ENCODE measurements at places on chromosomes 7 and 10.

- no peak for DNase-seq
Measured at GRCh38 chr10:89183571-89183970, 23.5 kb downstream of the CH25H start.

DNA sequence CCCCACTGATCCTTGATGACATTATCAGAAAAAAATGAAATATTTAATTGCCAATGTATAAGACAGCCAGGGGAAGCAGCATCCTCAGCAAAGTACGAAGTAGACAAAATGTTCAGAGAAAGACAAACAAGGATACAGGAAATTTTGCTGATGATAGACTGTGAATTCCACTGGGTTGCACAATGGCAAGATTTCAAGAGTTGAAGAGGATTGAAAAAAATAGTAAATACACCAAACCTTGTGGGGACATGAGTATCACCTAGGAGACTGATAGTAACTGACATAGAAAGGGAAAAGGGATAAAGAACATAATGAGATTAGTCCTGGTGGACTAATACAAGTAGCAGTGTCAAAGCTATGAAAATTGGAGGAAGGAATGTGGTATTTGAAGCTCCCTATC is 16.5 kb downstream of the CNOT4 start:
- DNase-seq: no peak

GRCh38 chr7:158827411-158828132 is 1.7 kb downstream of the ESYT2 start:
- no peak for DNase-seq

GRCh38 chr7:156606135-156606534 is 34.4 kb upstream of the RNF32 start:
- DNase-seq: no peak

DNA sequence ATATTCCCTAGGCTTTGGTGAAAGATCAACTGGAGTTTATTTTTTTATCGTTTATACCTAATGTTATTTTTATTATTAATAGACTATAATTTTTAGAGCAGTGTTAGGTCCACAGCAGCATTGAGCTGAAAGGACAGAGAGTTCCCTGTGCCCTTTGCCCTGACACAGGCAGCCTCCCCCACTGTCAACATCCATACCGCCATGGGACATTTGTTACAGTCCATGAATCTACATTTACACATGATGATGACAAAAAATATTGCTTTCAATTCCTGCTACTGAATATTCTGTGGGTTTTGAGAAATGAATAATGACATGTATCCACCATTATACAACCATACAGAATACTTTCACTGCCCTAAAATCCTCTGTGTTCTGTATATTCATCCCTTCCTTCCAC is 1297.5 kb upstream of the SORCS1 start:
- DNase-seq: no peak

DNA sequence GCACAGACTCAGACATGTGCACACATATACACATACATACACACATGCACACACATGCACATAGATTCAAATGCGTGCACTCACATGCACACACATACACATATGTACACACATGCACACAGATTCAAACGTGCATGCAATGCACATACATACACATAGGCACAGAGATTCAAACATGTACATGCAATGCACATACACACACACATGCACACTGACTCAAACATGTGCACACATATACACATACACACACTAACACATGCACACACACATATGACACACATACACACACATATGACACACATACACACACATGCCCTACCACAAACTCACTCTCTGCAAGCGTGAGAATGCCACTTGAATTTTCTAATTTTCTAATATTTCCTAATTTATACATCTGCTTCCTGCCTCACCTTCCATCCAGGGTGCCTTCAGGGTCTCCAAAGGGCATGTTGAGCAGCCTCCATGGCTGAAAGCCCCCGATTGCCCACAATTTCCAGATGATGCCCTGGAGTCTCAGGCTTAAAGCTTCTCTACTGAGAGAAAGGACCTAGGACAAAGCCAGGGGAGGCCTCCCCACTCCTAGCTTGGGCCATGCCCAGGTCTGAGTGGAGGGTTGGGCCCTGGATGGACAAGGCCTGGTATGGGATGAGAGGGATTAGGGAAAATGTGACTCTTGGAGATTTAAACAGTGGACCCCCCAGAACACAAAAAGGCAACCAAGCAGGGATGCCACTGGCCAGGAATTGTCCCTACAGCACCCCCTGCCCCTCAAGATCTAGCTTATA is 487.1 kb downstream of the TCERG1L start:
- DNase-seq: no peak

- no peak for DNase-seq
Measured at GRCh38 chr10:131021246-131021895, 290.1 kb downstream of the TCERG1L start.

GRCh38 chr7:151415375-151416105 is 5.7 kb upstream of the WDR86 start:
- DNase-seq: no peak

DNA sequence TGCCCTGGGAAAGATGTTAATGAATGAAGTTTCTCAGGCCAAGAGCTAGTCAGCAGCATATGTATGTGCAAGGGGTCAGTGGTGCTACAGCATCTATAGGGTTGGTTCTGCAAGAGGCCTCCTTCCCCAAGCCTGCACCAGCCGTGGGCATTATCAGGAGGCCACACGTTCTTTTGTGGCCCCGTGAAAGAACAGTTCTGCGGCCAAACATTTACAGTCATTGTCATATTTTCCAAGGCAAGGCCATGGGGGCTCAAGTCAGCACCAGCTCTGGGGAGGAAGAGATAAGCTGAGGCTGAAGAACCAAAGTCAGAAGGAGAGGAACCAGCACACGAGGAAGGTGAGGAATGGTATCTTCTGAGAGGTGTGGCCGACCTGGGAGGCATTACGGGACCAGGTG is 54.4 kb upstream of the TMEM72 start:
- no peak for DNase-seq

- no peak for DNase-seq
Measured at GRCh38 chr10:110893559-110894179, 21.9 kb downstream of the PDCD4 start.

- peak; percentile 51 for DNase-seq
Measured at GRCh38 chr7:155349601-155350331, 52.1 kb downstream of the INSIG1 start.

GRCh38 chr10:126928274-126928673 is 23.0 kb downstream of the DOCK1 start:
- no peak for DNase-seq

GRCh38 chr7:77649716-77650349 is 46.4 kb upstream of the RSBN1L start:
- DNase-seq: no peak

GRCh38 chr10:44745920-44746319 is 165.2 kb upstream of the TMEM72 start:
- DNase-seq: no peak

DNA sequence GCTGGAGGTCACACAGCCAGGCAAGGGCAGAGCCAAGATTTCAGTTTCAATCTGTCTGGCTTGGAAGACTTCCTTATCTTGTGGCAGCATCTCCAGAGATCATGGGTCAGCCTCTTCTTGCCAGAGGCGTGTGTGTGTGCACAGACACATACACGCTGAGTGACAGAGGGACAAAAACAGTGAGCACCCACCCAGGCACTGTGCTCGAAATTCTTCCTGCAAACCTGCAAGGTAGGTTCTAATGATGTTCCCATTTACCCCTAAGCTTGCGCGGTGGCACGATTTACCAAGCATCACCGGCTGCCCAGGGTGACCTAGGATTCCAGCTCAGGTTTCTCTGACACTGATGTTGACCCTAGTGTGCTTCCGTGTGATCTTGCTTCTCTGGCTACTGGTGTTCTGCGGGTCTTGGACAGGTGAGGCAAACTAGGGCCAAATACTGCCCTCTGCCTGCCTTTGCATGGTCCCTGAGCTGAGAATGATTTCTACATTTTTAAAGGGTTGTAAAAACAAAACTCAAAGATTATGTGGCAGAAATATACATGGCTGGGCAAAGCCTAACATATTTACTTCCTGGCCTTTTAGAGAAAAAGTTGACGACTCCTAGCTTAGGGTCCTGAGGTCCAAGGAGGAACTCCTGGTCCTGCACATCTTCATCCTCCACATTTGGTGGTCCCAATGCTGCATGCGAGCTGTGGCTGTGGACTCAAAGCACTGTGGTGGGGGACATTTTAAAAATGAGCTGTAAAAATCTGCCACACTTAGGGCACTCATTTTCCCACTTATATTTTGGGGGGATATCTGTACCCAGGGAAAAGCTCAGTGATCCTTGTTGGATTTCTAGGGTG is 268.5 kb downstream of the RPS24 start:
- no peak for DNase-seq

DNA sequence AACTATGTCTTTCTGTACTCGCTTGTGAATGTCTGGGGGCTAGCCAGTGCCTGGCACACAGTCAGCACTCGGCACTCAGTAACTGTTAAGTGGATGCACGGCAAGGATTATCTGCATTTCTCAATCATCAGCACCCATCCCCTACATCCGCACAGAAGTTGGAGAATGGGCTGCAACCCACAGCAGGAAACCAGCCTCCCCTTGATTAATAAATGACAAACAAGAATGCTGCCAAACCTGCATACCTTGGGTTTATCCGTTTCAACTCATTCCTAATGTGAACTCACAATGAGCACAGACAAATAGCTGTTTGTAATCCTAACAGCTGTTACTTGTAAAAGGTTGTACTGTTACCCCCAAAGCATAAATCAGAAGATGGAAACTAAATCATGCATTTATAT is 28.9 kb downstream of the PPP1R3C start:
- no peak for DNase-seq

- DNase-seq: no peak
Measured at GRCh38 chr7:132575419-132575981, 770 bp downstream of the PLXNA4 start.

DNA sequence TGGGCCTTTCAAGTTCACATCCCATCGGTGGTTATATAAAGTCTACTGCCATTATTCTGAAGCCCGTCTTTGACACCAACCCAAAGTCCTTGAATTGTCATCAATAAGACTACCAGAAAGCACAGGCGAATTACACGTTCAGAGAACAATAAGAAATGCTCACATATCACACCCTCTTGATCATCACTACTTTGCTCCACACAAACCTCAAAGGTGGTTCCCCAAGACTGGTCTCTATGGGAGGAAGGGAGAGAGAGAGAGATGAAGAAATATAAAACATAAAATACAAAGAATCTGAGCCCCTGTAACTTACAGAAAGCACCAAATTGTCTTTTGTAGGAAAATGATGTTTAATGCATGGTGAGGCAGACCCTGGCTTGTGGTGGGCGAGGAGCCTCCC is 4.4 kb downstream of the HIPK2 start:
- no peak for DNase-seq

DNA sequence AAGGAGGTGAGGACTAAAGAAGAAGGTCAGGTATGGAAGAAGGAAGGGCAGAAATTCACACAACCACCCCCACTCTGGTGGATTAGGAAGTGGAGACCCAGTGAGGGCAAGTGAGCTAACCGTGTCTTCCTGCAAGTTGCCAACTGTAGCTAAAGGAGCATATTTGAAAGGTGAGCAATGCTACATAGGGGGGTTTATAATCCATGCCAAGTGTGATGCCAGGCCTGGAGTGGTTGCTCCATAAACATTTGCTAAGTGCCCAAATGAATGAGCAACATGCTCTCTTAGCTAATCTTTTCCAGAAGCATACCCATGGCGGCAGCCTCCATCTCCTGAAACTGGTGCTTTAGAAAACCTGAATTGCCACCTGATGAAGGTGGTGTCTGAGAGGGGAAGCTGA is 121.6 kb downstream of the LRRC18 start:
- DNase-seq: no peak

- no peak for DNase-seq
Measured at GRCh38 chr7:30412782-30413504, 65.6 kb downstream of the NOD1 start.

- no peak for DNase-seq
Measured at GRCh38 chr10:93413252-93413689, 68.9 kb downstream of the MYOF start.

- no peak for DNase-seq
Measured at GRCh38 chr7:66696774-66697191, 43.8 kb upstream of the RABGEF1 start.

GRCh38 chr10:5089865-5090264 is 4.3 kb upstream of the AKR1C3 start:
- no peak for DNase-seq

DNA sequence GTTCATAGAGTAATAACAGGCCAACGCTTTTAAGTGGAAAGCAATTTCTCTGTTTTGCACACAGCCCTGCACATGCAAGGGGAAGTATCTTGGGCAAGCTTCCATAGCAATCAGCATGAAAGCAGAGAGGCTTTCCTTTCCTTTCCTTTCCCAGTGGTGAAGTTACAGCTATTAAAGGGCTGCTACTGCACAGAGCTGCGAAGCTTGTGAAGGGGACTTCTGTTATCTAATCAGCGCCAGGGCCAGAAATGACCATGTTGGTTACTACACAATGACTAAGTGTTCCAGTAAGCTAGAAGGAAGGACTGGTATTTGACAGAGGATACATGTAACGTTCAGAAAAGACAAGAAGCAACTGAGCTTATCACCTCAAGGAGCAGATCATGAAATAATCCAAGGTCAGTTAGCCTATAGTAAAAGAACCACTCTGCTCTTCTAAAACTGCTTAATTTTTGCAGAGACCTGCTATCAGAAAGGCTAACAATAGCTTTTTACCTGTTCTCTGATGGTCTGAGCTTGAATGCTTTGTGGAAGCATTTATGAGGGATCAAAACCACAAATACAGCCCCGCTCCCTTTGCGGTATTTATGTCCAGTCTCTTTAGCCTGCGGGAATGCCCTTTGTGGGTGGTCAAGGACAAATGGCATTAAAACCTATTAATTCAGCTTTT is 45.9 kb downstream of the SGMS1 start:
- no peak for DNase-seq

- no peak for DNase-seq
Measured at GRCh38 chr10:2950546-2950945, 116.8 kb upstream of the PFKP start.

DNA sequence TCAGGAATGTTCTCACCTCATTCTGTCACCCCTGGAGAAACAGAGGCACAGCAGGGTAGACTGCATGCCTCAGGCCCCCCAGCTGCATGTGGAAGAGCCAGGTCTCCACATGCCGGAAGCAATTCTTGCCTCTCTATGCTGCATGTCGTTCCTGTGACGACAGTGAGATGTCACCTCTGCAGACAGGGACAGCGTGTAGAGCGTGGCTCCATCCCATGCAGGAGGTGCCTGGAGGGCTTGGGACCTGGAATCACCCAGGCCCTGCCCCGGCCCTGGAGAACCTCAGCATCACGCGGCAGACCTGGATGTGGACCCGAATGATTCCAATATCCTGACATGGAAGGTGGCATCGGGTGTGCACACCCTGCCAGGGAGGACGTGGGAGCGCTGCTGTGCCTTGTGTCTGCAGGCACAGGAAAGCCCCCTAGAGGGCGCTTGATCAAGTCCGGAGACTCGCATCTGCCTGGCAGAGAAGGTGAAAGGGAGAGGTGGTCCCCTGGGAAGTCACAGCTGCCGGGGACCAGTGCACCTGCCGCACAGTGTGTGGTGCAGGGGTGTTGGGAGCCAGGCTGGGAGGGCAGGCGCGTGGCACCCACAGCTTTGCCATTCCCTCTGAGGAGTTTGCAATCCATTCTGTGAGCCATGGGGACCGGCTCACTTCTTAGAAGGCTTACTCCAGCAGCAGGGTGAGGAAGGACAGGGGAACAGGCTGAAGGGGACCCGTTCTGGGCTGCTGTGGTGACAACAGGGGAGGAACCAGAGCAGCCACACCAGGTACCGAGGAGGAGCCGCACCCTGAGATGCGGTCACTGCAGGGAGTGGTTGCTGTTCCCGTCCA is 45.3 kb upstream of the EN2 start:
- DNase-seq: peak; percentile 66
